ENCODE measurements at places on chromosomes 4 and X.
A peak's percentile ranks its signal among the peaks of the same experiment; 100 is the strongest.

DNA sequence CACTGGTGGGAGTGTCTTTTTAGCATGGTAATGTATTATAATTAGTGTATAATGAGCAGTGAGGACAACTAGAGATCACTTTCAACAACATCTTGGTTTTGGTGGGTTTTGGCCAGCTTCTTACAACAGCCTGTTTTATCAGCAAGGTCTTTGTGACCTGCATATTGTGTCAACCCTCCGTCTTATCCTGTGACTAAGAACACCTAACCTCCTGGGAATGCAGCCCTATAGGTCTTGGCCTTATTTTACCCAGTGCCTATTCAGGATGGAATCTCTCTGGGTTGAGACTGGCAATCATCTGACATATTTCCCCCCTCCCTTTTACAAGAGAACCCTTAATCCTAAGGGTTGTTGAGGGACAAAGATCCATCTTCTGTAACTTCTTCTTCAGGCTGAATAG lies 21.9 kb upstream of the ADH4 start:
- no peak for DNase-seq

- DNase-seq = no peak
Measured at GRCh38 chrX:13094374-13094773, 50.0 kb upstream of the FAM9C start.

- no peak for DNase-seq
Measured at GRCh38 chrX:144075432-144075831, 191.6 kb downstream of the UBE2NL start.

- DNase-seq = no peak
Measured at GRCh38 chr4:8786166-8786565, 85.5 kb downstream of the HMX1 start.

GRCh38 chrX:107701493-107702121 lies 73.3 kb downstream of the PRPS1 start:
- no peak for DNase-seq

GRCh38 chrX:38699696-38700095 lies 101.6 kb upstream of the MID1IP1 start:
- DNase-seq = no peak

- DNase-seq = peak; percentile 57
Measured at GRCh38 chrX:40651620-40652223, 4.4 kb upstream of the CXorf38 start.

DNA sequence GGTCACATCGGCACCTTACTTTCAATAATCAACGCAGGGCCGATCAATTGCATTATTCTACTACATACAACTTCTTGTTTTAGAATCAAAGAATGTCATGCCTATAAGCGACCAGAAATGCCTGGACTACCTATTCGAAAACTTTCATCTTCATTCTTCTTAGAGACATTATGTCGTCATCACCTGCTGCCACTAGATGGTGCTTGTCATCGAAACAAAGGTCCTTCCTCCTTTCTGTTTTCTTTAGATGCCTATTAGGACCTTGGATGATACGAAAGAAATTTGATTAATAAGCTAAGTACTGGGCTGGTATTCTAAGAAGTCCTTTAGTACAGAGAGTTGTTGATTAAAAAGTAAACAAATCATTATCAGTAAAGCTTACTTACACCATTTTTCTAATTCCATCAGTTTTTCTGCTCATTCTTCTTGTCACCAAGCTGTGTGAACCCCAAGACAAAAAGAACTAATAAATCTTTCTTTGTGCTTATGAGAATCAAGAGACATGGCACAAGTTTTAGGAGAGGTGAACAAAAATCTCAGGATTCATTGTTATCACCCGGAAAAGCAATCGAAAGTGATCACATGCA lies 154.5 kb upstream of the SLC4A4 start:
- no peak for DNase-seq

DNA sequence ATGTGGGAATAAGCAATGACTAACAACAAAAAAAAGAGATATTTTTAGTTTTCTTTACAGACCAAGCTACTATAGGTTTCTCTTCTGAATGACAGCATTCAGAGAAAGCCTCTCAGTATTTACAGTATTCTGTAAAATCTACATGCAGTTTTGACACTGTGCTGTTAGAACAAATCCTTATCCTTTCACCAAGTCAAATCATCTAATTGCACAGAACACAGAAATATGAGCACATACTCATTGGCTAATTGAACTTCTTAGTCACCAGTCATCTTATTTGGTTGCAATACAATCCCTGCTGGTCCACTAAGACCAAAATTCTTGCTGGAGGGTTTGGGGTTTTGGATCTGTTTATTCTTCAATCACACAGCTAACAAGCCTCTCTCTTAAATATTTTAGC lies 5.7 kb downstream of the ACOT9 start:
- DNase-seq = no peak

DNA sequence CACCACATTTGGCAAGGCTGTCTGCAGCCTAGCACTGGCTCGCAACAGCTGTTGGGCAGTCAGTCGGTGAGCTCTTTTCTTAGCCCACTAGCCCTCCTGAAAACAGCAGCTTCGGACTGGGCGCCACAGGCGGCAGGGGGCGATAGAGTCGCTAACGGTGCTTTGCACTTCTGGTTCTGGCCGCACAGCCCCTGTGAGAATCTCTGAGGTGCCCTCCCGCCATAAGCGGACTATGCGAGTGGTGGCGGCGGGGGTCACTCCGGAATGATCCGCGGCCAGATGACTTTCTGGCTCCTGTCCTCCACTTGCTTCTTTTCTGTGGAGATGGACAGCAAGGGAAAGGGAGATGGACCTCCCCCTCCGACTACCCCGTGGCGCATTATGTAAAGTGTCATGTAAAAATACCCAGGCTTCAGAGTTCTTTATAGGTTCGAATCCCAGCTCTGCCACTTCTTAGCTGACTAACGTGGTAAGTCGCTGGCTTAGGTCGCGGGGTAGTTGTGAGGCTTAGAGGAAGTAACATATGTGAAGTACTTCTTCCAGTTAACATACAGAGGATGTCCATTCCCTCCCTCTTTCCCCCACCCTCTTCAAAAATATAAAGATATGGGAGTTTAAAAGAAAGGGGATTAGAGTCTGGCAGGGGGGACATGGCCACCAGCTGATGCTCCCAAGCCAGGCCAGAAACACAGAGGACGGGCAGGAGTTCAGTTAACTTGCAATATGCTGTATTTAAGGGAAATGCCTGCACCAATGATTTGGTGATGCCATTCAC lies 11.0 kb downstream of the ARHGAP36 start:
- DNase-seq = no peak

- no peak for DNase-seq
Measured at GRCh38 chr4:8403173-8403753, 37.3 kb downstream of the ACOX3 start.

DNA sequence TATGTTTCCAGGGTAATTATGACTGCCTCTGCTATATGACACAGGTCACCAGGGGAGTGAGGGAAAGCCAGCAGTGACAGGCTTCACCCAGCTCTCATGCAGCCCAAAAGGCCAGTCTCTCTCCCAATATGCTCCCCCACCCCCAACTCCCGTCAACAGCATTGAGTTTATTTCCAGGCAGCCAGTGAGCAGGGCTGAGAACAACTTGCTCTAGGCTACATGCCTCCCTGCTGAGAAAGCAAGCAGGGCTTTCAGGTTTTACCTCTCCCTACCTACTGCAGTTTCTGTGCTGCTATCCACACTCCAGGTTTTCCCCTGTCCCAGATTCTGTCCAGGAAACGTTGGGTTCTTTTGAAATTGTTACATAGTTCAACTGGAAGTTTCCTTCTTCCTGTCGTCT lies 291.4 kb downstream of the PABPC4L start:
- DNase-seq = no peak

DNA sequence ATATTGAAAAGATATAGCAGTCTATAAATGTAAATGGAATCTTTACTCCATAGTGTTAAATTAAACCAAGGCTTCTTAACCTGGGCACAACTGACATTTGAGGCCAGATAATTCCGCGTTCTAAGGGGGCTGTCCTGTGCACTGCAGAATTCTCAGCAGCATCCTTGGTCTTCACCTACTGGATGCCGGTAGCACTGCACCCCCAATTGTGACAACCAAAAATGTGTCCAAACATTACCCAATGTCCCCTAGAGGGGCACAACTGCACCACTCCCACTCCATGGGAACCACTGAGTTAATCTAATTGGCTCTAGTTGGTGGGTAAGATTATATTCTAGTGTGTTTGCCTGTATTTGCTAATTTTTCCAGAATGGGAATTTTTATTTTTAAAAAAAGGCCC lies 16.6 kb downstream of the AP1S2 start:
- DNase-seq = no peak

DNA sequence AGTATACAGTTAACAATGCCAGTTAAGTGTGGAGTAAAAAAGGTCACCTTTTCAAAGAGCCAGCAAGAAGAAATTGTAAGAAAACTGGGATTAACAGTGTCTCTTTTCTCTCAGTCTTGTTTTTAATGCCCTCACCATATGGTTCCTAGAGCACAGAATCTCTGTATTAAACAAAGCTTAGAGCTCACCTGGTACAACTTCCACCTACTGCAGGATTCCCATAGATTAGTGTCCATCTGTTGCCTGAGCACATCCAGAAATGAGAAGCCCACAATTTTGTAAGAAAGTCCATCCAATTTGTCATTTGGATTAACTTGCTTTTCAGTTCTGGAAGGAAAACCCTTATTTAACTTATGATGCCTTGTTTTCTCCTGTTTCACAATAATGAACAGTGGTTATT lies 1037.1 kb downstream of the STPG2 start:
- DNase-seq = no peak

DNA sequence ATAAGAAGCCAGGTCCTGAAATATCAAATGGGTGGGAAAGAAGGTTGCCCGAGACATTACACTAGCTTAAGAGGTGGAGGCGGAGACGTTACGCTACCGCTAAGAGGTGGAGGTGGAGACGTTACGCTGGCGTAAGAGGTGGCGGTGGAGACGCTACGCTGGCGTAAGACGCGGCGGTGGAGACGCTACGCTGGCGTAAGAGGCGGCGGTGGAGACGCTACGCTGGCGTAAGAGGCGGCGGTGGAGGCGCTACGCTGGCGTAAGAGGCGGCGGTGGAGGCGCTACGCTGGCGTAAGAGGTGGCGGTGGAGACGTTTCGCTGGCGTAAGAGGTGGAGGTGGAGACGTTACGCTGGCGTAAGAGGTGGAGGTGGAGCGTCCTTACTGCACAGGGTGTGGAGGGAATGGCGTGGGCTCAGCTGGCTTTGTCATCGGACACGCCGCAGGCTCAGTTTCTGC lies 12.8 kb downstream of the CYP4V2 start:
- no peak for DNase-seq

DNA sequence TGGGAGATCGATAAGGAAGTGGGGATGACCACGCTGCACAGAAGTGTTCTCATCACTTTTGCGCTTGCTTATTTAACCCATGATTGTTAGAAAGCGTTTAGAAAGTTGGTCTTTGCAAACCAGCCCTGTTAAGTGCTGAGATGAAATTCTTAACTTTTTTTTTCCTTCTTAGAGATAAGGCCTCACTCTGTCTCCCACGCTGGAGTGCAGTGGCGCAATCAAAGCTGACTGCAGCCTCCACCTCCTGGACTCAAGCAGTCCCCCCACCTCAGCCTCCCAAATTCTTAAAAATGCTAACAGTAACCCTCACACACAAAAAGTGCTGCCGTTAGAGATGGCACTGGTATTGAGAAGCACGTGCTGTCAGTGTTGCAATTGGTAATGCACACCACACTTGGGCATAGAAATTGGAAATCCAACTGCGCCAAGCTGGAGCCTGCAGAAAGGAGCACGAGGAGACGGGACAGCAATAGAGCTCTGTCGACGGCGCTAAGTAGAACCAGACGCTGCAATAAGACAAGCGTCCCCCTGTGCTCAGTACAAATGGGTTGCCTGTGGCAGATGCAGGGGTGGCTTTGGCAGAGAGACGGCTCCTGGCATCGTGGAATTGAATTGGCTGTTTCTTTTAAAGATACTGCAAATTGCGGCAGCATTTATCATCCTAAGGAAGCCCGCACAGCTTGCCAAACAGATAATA lies 113.4 kb downstream of the TBL1X start:
- no peak for DNase-seq
